ENCODE measurements at places on chromosomes 6 and 20.
A peak's percentile ranks its signal among the peaks of the same experiment; 100 is the strongest.

DNA sequence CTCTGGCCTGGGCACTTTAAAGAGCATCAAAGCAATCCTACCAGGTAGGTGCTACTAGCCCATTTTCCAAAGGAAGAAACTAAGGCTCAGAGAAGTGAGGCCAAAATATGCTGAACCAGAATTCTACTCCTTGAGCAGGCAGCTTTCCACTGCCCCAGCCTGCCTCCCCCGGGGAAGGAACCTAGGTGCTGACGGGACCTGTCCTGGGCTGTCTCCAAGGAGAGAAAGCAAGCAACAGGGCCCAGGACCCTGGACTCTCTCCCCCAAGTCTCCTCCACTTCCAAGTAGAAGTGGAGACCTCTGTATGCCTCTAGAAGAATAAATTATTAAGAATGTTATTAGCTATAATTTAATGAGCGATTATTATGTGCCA, 159.5 kb downstream of the MRPL14 start:
- no peak for DNase-seq

GRCh38 chr20:3209946-3210317, 634 bp downstream of the ITPA start:
- no peak for DNase-seq

GRCh38 chr6:130269969-130270635, 47.4 kb upstream of the SAMD3 start:
- DNase-seq = no peak

DNA sequence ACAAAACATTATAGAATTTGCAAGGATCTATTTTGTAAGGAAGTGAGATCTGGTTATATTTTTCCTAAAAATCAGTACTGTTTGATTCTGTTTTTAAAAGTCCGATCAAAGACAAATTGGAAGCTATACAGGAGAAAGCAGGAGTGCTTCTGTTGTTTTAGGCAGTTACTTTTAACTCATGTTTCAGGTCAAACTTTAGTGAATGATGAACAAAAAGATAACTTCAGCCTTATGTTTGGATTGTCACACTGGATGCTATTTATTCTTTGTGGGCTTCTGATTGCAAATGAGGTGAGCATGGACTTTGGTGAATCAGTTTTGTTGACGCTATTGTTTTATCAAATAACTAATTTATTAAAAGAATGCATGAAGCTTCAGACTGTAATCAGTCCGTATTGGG, 228.7 kb upstream of the SLC35B3 start:
- no peak for DNase-seq

DNA sequence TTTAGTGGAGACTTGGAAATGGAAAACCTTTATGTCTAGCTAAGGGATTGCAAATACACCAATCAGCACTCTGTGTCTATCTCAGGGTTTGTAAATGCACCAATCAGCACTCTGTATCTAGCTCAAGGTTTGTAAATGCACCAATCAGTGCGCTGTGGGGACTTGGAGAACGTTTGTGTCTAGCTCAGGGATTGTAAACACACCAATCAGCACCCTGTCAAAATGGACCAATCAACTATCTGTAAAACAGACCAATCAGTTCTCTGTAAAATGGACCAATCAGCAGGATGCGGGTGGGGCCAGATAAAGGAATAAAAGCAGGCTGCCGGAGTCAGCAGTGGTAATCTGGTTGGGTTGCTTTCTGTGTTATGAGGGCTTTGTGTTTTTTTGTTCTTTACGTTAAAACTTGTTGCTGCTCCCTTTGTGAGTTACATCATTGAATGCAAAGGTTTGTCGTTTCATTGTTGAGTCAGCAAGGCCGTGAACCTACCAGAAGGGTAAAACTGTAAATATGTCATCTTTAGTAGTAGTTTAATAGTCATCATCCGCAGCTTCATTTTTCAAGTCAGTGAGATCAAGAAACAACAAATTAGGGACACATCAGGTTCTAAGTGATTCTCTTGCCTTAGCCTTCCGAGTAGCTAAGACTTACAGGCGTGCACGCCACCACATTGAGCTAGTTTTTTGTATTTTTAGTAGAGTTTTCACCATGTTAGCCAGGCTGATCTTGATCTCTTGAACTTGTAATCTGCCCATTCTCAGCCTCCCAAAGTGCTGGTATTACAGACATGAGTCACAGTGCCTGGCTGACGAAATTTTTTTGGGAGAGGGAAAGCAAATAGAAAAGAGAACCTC, 22.7 kb upstream of the NUP153 start:
- no peak for DNase-seq

GRCh38 chr20:9200620-9201019, 131.7 kb downstream of the PLCB4 start:
- peak; percentile 36 for DNase-seq

DNA sequence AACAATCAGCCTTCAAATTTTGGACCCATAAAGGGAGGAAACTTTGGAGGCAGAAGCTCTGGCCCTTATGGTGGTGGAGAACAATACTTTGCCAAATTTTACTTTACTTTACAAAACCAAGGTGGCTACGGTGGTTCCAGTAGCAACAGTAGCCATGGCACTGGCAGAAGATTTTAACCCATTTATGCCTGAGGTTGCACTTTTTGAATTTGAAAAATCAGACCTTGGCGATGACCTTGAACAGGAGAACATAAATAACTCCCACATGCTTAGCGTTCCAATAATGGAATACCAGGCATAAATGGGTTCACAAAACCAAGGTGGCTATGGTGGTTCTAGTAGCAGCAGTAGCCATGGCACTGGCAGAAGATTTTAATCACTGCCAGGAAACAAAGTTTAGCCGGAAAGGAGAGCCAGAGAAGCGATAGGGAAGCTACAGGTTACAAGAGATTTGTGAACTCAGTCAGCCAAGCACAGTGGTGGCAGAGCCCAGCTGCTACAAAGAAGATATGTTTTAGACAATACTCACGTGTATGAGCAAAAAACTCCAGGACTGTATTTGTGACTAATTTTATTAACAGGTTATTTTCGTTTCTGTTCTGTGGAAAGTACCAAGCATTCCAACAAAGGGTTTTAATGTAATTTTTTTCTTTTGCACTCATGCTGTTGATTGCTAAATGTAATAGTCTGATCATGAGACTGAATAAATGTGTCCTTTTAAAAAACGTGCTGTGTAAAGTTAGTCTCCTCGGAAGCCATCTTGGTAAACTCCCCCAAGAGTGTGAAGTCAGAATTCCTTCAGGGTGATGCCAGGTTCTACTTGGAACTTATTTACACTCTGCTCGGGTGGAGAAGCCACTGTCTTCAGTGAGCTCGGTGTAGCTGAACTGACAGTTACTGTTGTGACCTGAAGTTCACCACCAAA, 6.7 kb downstream of the SFT2D1 start:
- DNase-seq = no peak

DNA sequence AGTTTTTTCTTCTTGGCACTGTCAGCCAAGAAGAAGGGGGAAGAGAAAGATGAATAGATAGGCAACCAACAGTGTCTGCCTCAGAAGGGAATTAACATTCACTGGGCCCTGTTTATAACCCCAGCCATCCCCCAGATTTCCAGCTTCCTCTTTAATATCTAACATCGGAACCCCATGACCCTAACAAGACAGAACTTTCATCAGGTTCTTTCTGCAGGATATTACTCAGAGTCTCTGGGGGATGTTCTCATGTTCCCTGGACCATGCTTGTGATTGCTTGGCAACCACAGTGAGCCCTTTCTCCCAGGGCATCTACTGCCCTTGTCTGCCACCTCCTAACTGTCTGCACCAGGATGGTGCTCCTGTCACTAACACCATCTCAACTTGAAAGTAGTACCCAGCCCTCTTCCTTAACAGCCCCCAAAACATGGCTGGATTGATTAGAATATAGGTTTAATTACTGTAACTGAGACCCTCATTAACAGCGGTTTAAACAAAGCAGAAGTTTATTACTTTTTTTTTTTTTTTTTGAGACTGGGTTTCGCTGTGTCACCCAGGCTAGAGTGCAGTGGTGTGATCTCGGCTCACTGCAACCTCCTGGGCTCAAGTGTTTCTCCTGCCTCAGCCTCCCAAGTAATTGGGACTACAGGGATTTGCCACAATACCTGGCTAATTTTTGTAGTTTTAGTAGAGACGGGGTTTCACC, 12.0 kb upstream of the PTPN1 start:
- no peak for DNase-seq

DNA sequence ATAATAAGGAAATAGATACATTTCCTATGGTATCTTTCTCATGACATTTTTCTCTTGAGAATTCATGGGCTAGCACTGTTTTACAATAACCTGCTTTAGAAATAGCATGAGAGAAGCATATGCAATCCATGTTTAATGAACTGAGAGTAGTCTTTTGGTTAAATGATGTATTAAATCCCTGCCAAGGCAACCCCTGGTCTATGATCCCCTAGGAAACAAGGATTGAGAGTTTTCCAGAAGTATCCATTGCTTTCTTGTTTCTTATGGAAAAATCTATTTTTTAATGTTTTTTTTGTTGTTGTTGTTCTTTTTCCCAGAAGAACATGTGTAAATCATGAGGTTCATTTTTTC, 390.5 kb upstream of the HSF2 start:
- DNase-seq = no peak

GRCh38 chr6:170022291-170022722, 268.6 kb downstream of the DLL1 start:
- no peak for DNase-seq

DNA sequence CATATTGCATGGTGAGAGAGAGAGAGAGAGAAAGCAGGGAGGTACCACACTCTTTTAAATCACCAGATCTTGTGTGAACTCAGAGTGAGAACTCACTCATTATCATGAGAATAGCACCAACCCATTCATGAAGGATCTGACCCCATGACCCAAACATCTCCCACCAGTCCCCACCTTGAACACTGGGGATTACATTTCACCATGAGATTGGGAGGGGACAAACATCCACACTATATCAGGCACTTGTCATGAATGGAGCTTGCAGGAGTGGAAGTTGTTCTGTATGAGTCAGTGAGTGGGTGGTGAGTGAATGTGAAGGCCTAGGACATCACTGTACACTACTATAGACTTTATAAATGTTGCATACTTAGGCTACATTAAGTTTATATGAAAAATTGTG, 47.7 kb upstream of the RNF182 start:
- DNase-seq = no peak

- DNase-seq = no peak
Measured at GRCh38 chr6:12012038-12012557, at the start of gene HIVEP1. TSS of gene HIVEP1 (plus strand) at chr6:12012312. CDS start at chr6:12015629, 3,317 bp downstream.

GRCh38 chr6:14765721-14766390, 480.0 kb upstream of the JARID2 start:
- DNase-seq = no peak

GRCh38 chr20:1555952-1556351, 1.6 kb downstream of the SIRPD start:
- no peak for DNase-seq

GRCh38 chr6:20705741-20706140, 171.5 kb downstream of the CDKAL1 start:
- DNase-seq = no peak

DNA sequence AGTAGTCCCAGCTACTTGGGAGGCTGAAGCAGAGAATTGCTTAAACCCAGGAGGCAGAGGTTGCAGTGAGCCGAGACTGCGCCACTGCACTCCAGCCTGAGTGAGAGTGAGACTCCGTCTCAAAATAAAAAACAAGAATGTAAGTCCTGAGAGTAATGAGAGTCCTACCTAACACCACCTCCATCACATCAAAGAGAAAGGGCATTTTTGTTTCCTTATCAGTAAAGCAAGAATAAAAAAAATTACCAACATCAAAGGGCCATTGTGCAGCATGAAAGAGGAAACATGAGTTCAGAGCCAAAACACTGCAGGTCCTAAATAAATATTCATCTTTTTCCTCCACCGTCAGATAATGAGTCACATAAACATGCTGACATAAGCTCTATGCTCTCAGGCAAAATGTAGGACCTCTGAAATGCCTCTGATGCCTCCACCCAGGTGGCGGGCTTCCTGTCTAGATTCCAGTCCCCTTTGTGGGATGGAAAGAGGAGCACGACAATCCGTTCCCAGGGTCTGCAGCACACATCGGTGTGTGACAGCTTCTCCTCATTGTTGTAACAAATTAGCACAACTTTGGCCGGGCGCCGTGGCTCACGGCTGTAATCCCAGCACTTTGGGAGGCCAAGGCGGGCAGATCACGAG, 7.2 kb downstream of the ATP9A start:
- DNase-seq = no peak

DNA sequence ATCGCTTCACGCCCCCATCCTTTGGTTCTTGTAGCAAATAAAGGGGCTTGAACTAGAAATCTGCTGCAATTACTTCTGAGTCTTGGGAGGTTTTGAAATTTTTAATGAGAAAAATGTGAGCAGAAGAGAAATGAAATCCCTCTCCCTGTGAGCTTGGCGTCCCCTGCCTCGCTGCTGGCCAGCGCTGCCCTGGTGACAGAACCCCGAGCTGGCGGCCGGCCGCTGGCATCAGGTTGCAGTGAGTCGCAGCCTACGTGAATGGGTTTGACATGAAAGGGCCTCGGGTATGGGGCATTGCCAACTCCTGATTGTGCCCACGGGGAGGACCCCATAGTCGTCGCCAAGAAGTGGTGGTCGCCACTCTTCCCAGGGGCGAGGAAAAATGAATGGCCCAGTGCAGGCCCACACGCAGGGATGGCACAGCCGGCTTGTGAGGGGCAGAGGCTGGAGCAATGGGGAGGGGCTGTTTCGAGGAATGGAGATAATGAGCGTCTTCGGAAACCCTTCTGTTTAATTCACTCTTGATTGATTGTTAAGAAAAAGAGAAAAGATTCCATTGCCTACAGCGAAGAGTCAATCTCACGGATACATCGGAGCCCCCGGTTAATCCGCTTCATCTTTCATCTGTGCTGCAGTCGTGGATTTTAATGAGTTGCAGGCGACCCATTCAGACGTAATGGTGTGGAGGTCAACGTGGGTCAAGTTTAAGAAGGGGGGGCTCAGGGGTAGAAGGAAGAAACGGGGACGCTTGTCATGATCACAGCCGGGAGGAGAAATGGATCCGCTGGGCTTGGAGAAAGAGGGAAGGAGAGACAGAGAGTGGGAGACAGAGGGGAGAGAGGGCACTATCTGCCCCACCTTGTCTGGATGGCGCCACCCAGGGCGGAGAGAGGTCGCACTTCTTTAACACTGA, 380.1 kb downstream of the THBS2 start:
- DNase-seq = no peak

- no peak for DNase-seq
Measured at GRCh38 chr6:116866281-116866871, 10.7 kb upstream of the RFX6 start.

DNA sequence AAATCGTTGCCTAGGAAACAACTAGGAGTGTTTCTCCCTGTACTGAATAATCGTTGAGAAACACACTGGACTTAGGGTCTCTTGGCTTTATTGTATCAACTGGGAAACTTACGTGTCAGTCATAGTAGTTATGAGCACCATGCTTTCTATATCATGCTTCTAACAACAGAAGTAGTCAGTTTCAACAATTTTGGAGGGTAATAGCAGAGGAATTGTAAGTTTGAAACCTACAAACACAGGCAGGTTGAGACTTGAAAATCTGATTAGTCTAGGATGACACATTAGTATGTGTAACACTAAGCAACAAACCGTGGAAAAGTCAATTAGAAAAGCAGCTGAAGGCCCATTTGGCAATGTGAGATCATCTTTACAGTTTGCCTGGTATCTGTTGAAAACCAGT, 43.9 kb upstream of the FABP7 start:
- no peak for DNase-seq
